Stimulated activated naive CD4-positive, alpha-beta T cell (primary cell): ENCODE measurements at places on chromosomes 13 and 19.
A peak's percentile ranks its signal among the peaks of the same experiment; 100 is the strongest.

- no peak for DNase-seq
Observed at GRCh38 chr19:49165111-49165750, 7.6 kb downstream of the TRPM4 start.

- peak; percentile 12 for DNase-seq
Observed at GRCh38 chr13:27432611-27433210, 8.3 kb downstream of the GTF3A start.

DNA sequence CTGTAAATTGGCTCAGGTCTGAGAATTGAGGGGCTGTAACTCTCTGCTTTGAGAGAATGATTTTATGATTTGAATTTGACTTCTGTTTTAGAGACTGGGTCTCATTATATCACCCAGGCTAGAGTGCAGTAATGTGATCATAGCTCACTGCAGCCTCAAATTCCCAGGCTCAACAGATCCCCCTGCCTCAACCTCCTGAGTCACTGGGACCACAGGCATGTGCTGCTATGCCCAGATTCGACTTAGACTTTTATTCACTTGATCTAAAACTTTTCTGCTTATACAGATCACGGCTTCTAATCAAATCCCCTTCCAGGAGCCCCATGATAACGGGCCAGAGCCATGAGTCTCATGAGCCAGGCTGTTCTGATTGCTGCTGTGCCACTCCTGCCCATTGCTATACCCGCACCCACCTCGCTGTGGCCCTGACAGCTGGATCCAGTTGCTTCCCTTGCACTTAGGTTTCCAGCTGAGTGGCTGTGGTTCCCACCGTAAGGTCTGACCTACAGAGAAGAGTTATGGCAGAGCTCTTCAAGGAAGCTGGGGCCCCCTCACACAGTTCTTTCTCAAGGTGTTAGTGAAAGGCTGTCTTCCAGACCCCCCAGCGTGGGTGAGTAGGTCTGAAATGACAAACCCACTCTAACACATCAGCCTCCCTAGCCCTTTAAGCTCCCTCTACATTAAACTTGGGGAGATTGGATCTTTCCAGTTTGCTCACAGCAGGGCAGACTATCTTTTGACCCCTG, 251.2 kb upstream of the SGCG start:
- DNase-seq, result no peak

DNA sequence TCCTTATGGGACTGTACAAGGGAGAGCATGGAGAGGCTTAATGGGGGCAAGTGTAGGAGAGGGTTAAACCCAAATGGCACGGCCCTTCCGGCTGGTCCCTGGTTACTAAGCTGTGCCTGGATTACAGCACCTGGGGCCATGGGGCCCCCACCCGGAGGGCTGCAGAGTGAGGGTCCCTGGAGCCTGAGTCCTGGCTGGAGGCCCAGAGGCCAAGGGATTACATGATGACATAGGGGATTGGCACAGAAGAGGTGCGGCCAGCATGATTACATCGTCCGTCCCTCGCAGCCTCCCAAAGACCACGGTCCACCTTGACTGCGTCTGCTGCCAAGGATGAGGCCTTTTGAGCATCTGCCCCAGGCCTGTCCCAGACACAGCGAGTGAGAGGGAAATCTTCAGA, 149.4 kb downstream of the URI1 start:
- DNase-seq, result no peak

DNA sequence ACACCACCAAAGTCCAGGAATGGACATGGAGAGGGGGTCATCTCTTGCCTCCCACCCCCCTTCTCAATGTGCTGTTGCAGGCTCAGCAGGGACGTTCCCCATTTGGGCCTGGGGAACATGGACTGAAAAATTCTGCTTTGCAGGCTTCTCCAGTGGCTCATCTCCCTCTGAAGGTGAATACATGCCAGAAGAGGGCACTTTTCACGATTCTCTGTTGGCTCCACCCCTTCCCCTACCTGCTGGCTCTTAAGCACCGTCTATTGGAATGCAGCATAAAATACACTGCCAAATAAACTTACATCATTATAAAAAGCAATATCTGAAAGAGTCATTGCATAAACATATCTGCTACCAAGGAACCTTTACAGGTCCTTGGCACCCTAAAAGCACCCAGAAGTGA, 35.7 kb downstream of the NHLRC3 start:
- DNase-seq, result no peak

- DNase-seq, result no peak
Observed at GRCh38 chr19:14187561-14187960, 18.4 kb downstream of the ADGRL1 start.

DNA sequence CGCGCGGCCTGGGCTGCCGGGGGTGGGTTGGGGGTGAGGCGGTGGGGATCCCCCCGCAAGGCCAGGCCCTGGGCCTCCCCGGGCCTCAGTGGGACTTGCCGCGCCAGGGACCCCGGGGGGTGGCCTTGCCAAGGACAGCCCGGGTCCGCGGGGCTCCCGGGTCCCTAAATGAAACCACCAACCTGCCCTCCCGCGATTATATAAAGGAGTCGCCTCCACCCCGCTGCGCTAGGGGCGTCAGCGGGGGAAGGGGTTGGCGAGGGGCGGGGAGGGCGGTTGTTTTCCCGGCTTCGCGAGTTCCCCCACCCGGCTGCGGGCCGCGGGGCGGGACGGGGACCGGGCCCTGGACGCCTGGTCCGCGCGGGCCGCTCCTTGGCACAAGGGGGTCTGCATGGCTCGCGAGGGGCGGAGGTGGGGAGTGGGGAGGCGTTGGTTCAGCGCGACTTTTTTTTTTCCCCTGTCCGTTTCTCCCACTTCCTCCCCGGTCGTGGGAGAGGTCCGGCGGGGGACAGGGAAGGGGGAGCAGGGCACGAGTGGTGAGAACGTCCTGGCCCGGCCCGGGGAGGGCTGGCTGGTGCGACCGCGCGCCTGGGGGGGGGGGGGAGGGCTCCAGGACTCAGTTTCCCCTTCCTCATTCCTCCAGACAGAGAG, 822 bp upstream of the ZBTB7A start:
- DNase-seq, result peak; percentile 78

DNA sequence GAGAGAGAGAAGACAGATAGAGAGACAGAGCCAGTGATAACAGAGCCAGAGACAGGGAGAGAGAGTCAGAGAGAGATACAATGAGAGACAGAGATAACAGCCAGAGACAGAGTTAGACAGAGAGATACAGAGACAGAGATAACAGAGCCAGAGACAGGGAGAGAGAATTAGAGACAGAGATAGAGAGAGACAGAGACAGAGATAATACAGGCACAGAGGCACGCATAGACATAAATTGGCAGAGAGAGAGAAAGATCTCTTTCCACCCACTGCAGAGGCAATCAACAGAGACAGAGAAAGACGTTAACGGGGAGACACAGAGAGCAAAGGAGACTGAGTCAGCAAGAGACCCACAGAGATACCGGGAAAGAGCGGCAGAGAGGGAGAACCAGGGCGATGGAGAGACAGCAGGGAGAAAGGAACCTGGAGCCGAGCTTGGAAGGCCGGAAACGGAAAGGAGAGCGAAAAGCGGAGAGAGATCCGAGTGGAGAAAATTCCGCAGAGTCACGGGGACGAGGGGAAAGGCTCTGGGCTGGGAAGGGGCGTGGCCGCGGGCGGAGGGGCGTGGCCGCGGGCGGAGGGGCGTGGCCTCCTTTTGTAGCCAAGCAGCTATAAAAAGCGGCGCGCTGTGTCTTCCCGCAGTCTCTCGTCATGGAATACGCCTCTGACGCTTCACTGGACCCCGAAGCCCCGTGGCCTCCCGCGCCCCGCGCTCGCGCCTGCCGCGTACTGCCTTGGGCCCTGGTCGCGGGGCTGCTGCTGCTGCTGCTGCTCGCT, at the start of gene TNFSF9:
TSS of gene TNFSF9 (plus strand) at position 641 of the 777 bp plus-strand sequence. CDS start at position 652, 11 bp downstream.
- peak; percentile 72 for DNase-seq

DNA sequence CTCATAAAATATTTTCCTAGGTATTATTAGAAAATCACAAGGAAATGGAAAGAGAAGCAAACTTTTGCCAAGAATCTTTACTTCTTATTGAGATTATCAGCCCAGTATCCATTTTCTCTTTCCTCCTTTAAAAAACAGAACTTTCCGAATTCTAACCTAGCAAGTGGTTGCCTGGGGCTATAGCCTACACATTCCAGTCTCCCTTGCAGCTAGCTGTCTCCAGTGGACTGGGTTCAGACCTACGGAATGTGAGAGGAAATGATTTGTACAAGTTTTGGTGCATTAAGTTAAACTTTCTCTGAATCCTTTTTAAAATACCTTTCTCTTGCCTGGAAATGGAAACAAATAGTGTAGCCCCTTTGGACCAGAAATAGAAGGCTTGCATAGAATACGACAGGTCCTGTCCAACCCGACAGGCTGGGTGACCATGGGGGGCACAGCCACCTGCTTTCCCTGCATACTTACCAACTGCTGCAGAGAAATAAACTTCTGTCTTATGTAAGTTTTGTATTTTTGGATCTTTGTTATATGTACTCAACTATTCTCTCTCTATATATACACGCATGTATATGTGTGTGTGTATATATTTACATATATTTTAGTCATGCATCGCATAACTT, 185.9 kb downstream of the NALCN start:
- no peak for DNase-seq

- no peak for DNase-seq
Observed at GRCh38 chr19:38073841-38074685, 150.0 kb downstream of the DPF1 start.

DNA sequence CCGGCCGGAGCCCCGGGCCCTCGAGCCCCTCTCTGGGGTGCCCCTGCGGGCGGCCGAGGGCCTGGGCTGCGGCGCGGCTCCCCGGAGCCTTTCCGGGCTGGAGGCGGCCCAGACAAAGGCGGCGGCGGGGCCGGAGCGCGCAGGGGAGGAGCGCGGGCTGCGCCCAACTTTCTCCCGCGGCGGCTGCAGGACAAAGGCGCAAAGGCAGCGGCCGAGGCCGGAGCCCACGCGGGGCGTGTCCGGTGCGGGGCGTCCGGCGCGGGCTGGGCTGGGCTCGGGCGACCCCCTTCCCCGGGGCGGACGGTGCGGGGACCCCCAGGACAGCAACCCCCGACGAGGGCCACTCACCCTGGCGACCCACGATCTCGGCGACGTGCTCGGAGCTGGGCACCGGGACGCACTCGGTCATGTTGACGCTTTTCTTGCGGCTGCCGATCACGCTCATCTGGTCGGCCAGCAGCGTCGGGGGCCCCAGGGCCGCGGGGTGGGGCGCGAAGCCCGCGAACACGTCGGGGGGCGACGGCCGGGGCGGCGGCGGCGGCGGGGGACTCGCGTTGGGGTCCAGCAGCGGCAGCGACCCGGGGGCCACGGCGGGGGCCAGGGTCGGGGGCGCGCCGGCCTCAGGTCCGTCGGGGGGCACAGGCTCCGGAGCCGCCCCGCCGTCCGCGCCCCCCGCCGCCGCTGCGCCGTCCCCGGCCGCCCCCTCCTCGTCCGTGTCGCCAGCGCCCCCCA, 843 bp downstream of the MEX3D start:
- DNase-seq, result no peak

DNA sequence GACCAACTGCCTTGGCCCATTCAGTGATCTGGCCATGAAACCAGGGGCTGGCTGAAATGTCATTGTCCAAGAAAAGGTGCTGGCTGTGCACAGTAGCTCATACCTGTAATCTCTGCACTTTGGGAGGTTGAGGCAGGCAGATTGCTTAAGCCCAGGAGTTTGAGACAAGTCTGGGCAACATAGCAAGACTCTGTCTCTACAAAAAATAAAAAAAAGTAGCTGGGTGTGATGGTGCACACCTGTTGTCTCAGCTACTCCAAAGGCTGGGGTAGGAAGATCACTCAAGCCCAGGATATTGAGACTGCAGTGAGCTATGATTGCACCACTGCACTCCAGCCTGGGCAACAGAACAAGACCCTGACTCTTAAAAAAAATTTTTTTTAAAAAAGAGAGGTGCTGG, 28.6 kb upstream of the C19orf12 start:
- no peak for DNase-seq

- DNase-seq, result no peak
Observed at GRCh38 chr13:76461999-76462398, 424.2 kb downstream of the KCTD12 start.

GRCh38 chr19:1245494-1246264, 2.7 kb upstream of the MIDN start:
- DNase-seq, result no peak

DNA sequence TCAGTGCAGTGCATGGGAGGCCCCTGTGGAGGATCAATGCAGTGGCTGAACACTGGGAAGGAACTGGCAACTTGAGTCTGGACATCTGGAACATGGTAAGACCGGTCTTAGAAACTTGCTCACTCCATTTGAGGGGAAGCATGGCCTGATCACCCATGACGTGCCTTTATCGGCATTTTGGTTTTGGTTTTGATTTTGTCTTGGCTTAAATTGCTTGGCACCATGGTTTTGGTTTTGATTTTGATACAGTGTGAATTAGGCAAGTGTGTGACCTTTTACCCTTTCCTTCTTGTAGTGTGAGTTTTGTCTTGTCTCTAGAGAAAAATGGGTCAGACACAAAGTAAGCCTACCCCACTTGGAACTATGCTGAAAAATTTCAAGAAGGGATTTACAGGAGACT, 77.3 kb downstream of the ZNF486 start:
- DNase-seq, result no peak

- DNase-seq, result no peak
Observed at GRCh38 chr19:461721-462551, 1.1 kb upstream of the SHC2 start.

DNA sequence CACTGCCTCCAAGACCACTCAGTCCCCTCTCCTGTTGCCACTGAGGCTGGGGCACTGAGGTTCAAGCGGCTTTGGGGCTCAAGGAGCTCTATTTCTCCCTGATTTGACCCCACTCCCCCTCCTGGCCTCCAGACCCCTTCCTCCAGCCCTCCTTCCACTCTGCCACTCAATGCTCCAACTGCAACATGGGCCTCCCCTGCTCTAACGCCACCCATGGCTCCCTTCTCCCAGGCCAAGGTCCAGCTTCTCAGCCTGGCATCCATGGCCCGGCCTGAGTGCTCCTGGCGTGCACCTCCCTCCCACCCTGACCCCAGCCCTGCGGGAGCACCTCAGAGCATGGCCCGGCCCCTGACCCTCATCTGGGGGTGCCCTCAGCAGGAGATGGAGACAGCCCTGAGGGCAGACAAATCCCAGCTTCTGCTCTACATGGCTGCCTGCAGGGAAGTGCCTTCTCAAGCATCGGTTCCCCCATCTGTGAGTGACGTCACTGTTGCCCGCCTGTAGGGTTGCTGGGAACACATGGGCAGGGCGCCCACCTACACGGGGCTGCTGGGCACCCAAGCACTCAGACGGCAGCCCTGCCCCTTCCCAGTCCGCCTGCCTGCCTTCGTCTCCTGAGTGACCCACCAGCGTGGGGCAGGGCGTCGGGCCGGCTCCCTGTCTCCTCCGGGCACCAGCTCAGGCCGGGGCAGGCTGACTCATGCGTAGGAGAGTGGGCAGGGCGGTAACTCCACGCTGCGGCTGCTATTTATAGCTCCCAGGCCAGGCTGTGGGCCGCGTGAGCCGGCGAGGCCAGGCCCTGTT, 1.6 kb upstream of the DIRAS1 start:
- no peak for DNase-seq

GRCh38 chr19:15540435-15540834, 32.1 kb downstream of the CYP4F22 start:
- no peak for DNase-seq

GRCh38 chr13:61180234-61180633, 235.4 kb downstream of the PCDH20 start:
- no peak for DNase-seq

DNA sequence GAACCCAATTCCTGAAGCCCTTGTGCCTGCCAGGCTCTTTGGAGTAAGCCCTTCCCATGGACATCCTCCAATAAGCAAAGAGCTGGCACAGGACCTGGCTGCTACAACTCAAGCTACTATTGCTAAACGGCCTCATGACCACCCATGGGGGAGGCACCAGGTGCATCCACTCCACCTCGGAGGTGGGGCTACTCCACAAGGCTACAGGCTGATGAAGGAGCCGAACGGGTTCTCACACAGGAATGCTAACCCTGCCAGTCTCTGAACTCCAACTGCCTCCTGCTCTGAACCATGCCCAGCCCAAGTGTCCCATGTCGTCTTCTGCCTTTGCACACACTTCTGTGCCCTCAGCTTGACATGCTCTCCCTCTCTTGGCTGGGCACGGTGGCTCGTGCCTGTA, 10.0 kb downstream of the SYMPK start:
- no peak for DNase-seq
